ENCODE measurements at places on chromosomes 12 and 14.

DNA sequence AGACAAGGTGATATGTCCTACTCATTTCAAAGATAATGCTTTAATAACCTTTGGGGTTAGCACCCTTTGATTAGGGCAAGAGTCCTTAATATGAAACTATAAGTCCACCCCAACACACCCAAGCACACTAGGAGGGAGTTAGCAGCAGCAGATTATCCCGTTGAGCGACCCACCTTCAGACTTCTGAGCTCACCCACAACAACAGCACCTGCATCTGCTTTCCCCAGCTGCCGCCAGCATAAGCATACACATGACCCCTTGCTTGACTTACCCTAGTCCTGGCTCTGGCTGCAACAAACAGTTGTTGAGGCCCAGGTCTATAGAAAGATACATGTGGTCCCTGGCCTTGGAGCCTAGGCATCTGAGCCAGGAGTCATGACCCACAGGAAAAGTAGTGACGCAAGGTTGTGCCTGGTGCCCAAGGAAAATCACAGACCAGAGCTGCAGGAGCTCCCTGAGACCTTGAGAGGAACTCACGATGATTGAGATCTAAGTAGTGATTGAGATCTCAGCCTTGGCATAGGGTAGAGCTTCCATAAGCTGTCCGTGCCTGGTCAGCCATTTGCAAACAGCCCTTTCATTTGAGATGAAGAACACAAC is 19.0 kb downstream of the ZDHHC22 start:
- no peak for DNase-seq

GRCh38 chr12:92623386-92623785 is 79.4 kb upstream of the PLEKHG7 start:
- DNase-seq = no peak

GRCh38 chr14:76352639-76353281 is 23.2 kb upstream of the ESRRB start:
- DNase-seq = peak; percentile 60

DNA sequence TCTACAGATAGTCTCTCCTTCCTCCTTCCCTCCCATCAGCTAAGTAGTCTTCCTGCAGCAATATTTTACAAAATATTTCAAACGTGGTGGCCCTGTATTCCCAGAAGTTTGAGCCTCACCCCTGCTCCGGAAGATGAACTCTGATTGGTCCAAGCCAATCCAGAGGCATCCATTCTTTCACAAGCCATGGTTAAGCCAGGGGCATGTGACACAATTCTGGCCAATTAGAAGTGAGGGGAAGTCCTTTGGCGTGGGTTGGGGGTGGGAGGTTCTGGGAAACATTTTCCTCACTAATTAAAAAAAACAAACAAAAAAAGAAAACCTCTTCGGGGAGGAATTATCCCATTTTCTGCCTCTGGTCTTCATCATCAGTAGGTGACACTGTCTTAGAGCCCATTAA is 69.4 kb upstream of the GSC start:
- DNase-seq = no peak

- DNase-seq = no peak
These were observed 67.6 kb downstream of the SLC38A6 start for GRCh38 chr14:61048640-61049039.

DNA sequence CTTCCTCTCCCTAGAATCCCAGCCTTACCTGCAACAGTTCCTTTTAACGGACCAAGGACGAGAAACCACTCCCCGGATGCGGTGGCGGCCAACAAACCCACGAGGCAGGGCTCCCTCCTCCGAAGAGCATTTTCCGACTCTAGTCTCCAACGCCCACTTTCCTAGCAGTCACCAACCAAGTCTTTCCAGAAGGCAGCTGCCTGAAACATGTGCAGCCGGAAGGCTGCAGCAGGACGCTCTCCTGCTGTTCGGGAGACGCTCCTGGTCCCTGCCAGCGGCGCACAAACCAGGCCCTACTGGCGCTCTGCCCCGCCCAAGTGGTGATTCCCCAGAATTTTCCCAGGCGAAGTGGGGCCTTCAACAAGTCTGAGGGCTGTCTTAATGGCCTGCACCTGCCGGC is 21.1 kb upstream of the ADAM20 start:
- no peak for DNase-seq

GRCh38 chr12:66514581-66514980 is 164.3 kb downstream of the GRIP1 start:
- no peak for DNase-seq

- DNase-seq = no peak
These were observed 11.4 kb downstream of the GPR19 start for GRCh38 chr12:12684375-12685106.

DNA sequence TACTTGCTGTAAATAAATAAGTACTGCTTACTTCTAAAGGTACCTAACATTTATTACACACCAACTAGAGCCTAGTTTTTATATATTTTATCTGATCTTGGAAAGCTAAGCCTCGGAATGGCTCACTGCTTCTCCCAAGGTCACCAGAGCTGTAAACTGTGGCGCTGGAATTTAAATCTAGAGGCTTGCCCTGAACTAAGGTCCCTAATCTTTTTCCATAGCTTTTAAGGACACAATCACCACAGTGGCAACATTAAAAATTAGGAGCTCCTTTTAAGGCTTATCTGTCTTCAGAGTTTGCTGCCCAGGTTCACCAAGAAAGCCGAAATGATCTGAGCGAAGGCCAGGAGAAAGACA is 670 bp downstream of the CCNB1IP1 start:
- DNase-seq = no peak

- no peak for DNase-seq
These were observed 317.6 kb downstream of the SOX5 start for GRCh38 chr12:23631786-23632377.

DNA sequence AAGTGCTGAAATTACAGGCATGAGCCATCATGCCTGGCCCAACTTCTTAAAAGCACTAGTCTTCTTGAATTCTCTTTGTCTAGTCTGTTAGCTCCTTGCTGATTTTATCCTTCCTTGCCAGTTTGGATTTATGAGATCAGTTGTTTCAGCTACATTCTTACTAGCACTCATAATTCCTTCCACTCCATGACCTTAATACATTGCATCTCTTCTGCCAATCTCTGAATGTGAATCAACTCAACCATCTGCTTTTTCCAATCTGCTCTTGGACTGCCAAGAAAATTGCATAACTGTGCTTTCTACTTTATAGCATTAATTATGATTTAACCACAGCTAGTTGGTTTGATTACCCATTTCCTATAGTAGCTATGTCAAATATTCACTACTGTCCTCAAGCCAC is 14.9 kb upstream of the HEATR5A start:
- no peak for DNase-seq

DNA sequence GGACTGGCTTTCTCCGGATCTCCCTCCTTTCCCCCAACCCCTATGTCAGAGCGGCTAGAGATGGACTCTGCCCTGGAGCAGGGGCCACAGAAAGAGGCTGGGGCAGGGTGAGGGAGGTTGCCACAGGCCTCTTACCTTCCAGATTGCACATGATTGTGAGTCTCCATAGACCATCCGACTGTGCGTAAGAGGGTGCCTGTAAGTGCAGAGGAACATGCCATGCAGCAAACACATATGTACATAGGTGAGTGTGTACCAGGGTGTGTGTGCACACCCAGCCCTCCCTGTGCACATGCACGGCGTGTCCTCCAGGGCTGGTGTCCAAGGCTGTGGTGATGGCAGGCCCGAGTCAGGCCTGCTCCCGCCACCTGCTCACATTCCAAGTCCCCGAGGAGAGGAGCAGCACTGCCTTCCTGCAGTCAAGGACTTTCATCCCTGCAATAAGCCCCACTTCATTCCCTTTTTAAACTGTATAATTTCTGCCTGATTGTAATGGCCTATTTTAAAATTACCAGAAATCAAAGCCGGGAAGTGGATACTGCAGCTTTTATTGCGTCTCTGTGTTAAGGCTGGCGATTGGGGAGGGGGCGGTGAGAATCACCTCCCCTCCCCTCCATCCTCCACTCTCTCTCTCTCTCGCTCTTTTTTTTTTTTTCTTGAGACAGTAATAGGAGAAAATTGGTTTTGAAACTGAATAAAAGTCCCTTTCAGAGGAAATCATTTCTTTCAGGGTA is 28.5 kb downstream of the FAM222A start:
- DNase-seq = no peak

- DNase-seq = peak; percentile 71
These were observed 61.7 kb upstream of the BCL2L14 start for GRCh38 chr12:12008931-12009611.

GRCh38 chr12:111773801-111774551 is 7.2 kb downstream of the ALDH2 start:
- DNase-seq = no peak

- no peak for DNase-seq
These were observed 30.2 kb downstream of the ST8SIA1 start for GRCh38 chr12:22304341-22304740.

- no peak for DNase-seq
These were observed 1.7 kb upstream of the FLRT2 start for GRCh38 chr14:85528080-85528896.

DNA sequence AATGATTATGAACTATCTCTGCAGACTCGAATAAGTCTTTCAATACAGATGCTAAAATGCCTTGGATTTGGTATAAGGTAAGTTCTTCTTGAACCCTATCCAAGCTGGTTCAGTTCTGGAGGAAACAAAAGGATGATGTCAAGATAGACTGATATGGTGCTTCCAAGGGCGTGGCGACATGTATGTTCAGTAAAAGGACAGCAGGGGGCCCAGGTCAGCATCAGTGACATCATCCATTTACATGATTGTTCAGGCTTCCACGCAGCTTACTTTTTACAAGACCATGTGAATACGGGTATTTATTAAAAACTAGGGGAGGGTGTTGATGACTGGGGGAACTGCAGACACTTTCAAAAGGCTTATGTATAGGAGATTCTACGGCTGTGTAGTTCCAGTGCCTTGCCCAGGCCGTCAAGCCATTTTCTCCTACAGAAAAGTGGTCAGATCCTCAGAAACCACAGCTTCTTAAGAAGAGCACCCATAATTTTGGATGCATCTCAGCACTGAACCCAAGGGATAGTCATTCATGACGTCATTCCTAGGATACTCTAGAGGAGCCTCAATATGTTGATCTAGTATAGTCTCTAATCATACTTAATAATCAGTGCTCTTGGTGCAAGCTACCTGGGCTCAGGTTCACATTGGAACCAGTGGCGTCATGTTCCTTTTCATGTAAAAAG is 527.7 kb downstream of the FUT8 start:
- no peak for DNase-seq

GRCh38 chr12:4223273-4223845 is 50.2 kb upstream of the CCND2 start:
- DNase-seq = no peak

- no peak for DNase-seq
These were observed 202.2 kb downstream of the MON2 start for GRCh38 chr12:62668782-62669181.

GRCh38 chr14:39181026-39181692 is 6.1 kb downstream of the PNN start:
- DNase-seq = no peak

- DNase-seq = no peak
These were observed 6.6 kb downstream of the TPCN1 start for GRCh38 chr12:113227686-113228391.

GRCh38 chr14:61569812-61570548 is 125.3 kb upstream of the HIF1A start:
- no peak for DNase-seq

- no peak for DNase-seq
These were observed 17.7 kb upstream of the PGF start for GRCh38 chr14:74973003-74973653.

- DNase-seq = no peak
These were observed 65.9 kb upstream of the OTOGL start for GRCh38 chr12:80033448-80033847.

- no peak for DNase-seq
These were observed 127.7 kb upstream of the SRRM4 start for GRCh38 chr12:118853634-118854033.

DNA sequence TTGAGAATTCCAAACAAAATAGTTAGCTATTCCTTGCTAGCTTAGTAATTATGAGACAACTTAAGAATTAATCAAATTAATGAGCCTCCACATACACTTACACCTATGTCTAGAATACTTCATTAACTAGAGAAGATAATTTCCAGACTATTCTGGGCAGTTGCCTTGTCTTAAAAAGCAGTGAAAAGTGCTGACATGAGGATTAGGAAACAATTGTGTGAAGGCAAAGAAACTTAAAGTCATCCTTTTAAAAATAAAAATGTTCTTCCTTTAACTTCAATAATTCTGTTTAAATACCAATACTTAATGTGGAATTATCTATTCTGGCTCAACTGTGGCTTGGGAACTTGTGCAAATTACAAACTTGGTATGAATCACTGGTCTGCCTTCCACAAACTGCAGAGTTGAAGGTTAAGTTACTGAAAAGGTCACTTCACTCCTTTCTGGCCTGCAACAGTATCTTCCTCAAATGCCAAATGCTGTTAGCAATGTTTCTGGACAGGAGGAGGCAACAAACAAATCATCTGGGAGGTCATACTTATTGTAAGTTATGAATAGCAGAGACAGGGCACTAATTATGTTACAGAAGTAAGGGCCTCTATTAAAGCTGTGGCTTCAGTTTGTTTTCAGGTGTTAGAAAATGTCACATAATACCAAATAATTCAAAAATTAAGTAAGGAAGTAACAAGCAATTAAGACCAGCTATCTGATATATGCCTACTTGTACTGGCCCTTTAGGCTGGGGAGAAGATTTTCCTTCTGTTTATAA is 19.2 kb downstream of the PPTC7 start:
- no peak for DNase-seq

- DNase-seq = peak; percentile 15
These were observed 27.4 kb downstream of the RAB21 start for GRCh38 chr12:71782017-71782416.

GRCh38 chr12:42794806-42795205 is 205.3 kb upstream of the PRICKLE1 start:
- no peak for DNase-seq

DNA sequence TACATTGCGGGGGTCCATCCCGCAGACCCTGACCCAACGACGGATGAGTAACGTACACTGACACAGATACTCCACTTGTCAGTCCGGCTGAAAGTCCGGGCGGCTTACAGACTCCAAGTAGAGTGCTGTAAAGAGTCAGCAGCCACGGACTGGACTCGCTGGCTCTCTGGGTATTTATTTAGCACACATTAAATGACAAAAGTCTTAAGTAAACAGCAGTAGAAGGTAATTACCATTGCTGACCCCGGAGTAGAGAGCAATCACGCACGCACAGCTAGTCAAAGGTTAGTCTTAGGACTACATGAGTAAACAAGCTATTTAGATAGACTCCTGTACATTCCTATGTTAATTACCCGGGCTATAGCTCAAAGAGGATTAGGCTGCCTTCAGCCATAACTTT is 780.9 kb downstream of the RPS29 start:
- no peak for DNase-seq

DNA sequence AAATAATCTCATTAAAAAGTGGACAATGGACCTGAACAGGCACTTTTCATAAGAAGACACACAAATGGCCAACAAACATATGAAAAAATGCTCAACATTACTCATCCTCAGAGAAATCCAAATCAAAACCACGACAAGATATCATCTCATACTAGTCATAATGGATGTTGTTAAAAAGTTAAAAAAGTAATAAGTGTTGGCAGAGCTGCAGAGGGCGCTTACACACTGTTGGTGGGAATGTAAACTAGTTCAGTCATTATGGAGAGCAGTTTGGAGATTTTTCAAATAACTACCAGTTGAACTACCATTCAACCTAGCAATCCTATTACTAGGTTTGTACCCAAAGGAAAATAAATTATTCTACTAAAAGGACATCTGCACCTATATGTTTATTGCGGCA is 47.2 kb downstream of the FOXG1 start:
- no peak for DNase-seq

- no peak for DNase-seq
These were observed 46.0 kb upstream of the ESRRB start for GRCh38 chr14:76329951-76330350.

GRCh38 chr12:43370263-43370662 is 181.7 kb downstream of the ADAMTS20 start:
- DNase-seq = no peak
